ENCODE measurements at places on chromosomes 5 and 9.

GRCh38 chr9:77017505-77017894 is 2.0 kb upstream of the FOXB2 start:
- no peak for DNase-seq

DNA sequence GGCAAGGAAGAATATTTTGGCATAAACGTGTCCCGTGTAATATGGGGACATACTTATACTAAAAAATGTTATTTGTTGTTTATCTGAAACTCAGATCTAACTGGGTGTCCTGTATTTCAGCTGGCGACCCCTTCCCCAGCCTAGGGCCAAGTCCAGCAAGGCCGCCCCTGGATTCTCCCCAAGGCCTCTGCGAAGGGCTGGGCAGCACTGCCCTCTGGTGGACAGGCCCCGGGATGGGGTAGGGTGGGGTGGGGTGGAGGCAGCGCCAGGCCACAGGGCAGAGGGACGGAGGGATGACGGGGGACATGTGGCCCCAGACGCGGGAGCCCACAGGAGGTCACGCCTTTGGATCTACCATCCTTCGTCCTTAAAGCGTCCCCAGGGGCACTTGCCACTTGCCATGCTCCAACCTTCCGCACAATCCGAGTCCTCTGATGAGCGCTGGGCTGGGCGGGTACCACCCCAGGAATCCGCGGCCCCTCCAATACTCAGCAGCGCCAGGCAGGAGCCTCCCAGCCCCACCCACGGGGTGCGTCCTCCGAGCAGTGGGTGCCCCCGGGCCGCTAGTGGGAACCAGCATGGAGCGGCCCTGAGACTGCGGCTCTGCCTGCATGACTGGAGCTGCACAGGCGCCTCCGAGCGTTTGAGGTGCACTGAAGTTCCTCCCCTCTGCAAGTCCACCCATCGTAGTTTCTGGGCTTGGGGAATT is 7.1 kb upstream of the AGPAT2 start:
- peak; percentile 20 for DNase-seq

- no peak for DNase-seq
Observed at GRCh38 chr5:38413696-38414095, 142.8 kb downstream of the LIFR start.

DNA sequence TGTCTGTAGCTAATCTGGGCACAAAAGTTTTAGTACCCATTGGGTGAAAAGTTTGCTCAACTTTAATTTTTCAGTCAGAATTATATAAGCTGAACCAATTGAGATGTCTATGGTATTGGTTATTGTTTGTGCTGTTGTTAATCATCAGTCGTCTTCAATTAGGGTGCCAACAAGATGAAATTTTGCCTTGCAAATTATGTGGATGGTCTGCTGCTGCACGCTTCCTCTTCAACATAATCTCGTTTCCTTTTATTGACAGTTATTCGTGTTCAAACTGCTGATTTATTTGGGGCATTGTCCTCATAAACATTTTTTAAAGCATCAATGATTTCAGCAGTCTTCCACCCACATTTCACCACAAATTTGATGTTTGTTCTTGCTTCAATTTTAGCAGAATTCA is 194.0 kb downstream of the HTR1A start:
- DNase-seq = no peak

DNA sequence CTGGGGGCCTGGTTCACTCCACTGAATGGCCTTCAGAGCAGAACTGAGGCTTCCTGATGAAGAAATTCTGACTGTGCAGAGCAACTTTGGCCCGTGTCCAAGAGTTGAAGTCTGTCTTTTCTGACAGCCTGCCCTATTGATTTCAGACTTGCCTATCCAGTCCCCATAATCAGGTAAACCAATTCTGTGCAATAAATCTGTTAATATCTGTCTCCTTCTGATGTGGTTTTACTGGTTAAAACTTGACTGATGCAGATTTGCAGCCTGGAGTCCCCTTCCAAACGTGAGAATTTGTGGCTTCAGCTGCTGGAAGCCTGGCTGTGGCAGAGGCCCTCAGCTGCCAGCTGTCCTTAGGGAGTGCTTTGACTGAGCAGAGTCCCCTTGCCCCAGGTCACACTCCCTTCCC is 283.9 kb upstream of the ANKRD55 start:
- DNase-seq = peak; percentile 11
